CD4-positive, alpha-beta memory T cell (primary cell): ENCODE measurements at places on chromosomes 7 and 10. TPM values are rescaled to one million over a fixed set of nuclear protein-coding genes. Genes with fewer than 3 reads are reported as not detected.

The EDRF1 gene
- 56.3 TPM for total RNA-seq

DNA sequence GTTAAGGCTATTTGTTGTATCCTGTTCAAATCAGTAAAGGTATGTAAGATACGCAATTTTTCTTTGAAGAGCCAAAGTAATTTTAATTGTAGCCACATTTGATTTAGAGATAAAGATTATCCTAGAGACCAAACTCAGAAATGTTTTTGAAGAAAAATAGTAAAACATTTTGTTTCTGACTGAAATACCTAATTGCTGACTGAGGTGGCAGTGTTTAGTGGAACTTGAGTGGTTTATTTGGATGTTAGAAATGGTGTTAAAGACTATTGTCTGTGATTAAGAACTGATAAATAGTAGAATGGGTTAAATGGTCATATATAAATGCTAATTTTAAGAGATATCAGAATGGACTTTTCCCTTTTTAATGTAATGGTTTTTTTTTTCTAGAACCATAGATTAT lies 15.3 kb downstream of the EDRF1 start:
- H3K4me3 ChIP-seq, result no peak overlapping the region
- DNase-seq, result no peak
- H3K27ac ChIP-seq, result no peak overlapping the region
- no peaks in the 10 kb centered on the region for H3K4me1 ChIP-seq

DNA sequence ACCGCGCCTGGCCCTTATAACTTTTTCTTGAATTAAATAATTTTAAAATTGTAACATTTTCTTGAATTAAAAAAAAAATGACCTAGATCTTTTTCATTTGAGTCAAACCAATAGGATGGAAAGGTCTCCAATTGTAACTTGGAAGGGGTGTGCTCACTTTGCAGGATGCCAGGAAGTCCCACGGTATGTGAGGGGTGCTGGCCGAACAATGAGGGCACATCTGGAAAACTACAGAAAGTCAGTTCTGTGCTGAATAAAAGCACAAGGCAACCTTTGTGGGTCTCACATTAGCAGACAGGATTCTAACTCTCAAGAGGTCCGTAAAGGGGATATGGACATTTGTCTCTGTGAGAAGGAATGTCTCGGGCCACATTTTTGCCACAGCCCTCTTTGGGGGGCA lies 52.8 kb upstream of the PDLIM1 start:
- no peak overlapping the region for H3K27ac ChIP-seq
- no peaks in the 10 kb centered on the region for H3K36me3 ChIP-seq
- H3K4me1 ChIP-seq, result no peaks in the 10 kb centered on the region
- DNase-seq, result no peak
- H3K27me3 ChIP-seq, result no peaks in the 10 kb centered on the region

DNA sequence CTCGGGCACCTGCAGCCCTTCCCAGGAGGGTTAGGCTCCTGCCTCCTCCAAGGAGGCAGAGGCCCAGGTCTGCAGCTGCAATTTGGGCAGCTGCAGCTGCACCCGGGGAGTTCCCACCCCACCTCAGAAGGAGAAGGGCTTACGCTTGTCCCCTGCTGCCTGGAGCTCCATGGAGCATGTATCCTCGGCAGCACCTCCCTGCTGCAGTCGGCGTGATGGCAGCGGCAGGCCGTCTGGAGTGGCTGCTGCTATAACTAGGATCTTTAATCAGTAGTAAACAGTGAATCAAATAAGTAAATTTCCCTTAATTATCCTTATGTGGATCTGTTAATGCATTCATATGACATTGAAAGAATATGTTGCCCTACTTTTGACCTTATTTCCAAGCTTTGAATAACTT lies 167.0 kb downstream of the PON1 start:
- H3K4me1 ChIP-seq, result no peaks in the 10 kb centered on the region
- DNase-seq, result no peak
- H3K4me3 ChIP-seq, result no peak overlapping the region
- H3K36me3 ChIP-seq, result no peaks in the 10 kb centered on the region
- no peaks in the 10 kb centered on the region for H3K27me3 ChIP-seq
